ENCODE measurements at places on chromosomes 4 and X.
A peak's percentile ranks its signal among the peaks of the same experiment; 100 is the strongest.

DNA sequence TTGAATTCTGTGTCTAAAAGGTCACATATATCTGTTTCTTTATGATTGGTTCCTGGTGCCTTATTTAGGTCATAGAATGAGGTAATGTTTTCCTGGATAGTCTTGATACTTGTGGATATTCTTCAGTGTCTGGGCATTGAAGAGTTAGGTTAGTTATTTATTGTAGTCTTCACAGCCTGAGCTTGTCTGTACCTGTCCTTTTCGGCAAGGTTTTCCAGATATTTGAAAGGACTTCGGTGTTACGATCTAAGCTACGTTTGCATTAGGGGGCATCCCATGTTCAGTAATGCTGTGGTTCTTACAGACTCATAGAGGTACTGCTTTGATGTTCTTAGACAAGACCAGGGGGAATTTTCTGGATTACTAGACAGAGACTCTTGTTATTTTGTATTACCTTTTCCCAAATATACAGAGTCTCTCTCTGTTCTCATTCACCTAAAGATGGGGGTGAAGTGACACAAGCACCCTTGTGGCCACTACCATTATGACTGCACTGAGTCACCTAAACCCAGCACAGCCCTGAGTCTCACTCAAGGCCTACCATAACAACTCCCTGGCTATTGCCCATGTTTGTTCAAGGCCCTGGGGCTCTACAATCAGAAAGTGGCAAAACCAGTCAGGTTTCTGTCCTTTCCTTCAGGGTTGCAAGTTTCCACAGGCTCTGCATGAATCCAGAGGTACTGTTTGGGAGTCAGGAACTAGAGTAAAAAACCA, 30.1 kb upstream of the CYSLTR1 start:
- DNase-seq, result no peak

GRCh38 chr4:134470544-134470943, 269.0 kb upstream of the PABPC4L start:
- peak; percentile 13 for DNase-seq

GRCh38 chr4:148800336-148800885, 358.2 kb upstream of the NR3C2 start:
- no peak for DNase-seq

GRCh38 chrX:19183761-19184477, 61.7 kb upstream of the ADGRG2 start:
- no peak for DNase-seq

DNA sequence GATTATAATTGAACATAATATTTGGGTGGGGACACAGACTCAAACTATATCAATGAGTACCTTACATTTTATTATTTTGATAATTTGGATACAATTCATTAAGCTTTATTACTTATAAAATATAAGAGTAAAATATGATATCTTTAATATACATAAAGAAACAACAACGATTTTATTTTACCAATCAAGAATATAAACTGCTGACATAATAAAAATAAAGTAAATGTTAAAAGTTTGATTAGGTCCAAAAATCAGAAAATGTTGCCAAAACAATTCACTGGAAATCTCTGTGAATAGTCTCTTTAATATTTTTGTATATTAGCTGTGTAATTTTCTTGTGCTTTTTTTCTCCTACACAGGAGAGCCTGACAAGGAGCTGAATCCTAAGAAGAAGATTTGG, 21.4 kb downstream of the GIMD1 start:
- no peak for DNase-seq

- no peak for DNase-seq
These were observed 115.5 kb upstream of the STOX2 start for GRCh38 chr4:183789657-183790056.

GRCh38 chr4:152348670-152349069, 187.2 kb downstream of the FBXW7 start:
- no peak for DNase-seq

DNA sequence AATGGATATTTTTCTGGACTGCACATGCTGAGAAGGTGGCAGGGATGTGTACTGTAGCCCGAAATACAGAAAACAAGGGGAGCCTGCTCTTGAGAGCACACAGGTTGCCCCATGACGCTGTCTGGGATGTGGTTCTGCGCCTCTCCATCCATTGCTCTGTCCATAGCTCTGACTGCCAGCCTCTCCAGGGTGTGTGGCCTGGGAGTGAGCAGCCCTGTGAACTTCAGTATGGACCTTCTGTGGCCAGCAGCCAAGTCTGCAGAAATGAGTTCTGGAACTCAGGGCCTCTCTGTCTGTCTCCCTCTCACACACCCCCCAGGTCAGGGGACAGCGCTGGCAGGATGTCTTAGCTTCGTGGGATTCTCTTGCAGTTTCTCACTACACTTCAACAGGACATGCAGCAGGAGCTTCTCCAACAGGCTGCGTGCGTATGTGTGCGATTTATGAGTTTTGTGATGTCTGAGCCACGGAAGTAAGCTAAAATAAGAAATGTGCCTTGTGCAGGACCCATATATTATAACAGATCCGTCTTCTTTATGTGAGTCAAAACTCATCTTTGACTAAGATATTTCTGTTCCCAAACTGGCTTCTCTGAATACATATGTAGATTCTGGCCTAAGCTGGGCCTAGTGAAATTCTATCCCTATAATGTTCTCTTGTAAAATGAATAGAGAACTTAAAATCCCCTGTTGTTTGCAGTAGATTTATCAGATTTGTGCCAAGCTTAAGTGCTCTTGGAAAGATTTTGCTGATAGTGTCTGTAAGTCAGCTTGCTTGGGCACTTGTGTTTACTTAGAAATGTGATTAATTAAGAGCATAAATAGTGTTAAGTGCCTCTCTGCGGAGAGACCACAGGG, 40.0 kb downstream of the PROM1 start:
- DNase-seq, result no peak

GRCh38 chrX:69493193-69493592, 10.9 kb upstream of the NALF2 start:
- no peak for DNase-seq

- peak; percentile 70 for DNase-seq
These were observed 6.2 kb upstream of the IQSEC2 start for GRCh38 chrX:53287493-53288138.

DNA sequence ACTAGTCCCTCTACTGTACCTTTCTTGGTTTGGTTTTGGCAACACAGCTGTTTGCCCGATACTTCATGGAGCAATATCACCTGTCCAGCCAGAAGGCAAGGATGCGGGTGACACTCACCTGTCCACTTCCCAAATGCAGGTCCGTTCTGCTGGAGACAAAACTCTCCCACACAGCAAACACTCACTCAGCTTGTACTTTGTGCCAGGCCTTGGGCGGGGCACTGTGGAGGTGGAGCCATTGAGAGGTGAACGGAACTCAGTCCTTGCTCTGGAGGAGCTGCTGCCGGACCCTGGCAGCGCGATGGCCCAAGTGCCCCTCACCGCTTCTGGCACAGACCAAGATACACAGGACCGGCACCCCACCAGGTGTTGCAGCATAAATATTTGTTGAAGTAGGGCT, 15.3 kb upstream of the HMGB3 start:
- DNase-seq, result no peak

All from fibroblast of upper back skin (primary cell).